Fibroblast of skin of scalp (primary cell): ENCODE measurements at places on chromosomes 2 and 18.

DNA sequence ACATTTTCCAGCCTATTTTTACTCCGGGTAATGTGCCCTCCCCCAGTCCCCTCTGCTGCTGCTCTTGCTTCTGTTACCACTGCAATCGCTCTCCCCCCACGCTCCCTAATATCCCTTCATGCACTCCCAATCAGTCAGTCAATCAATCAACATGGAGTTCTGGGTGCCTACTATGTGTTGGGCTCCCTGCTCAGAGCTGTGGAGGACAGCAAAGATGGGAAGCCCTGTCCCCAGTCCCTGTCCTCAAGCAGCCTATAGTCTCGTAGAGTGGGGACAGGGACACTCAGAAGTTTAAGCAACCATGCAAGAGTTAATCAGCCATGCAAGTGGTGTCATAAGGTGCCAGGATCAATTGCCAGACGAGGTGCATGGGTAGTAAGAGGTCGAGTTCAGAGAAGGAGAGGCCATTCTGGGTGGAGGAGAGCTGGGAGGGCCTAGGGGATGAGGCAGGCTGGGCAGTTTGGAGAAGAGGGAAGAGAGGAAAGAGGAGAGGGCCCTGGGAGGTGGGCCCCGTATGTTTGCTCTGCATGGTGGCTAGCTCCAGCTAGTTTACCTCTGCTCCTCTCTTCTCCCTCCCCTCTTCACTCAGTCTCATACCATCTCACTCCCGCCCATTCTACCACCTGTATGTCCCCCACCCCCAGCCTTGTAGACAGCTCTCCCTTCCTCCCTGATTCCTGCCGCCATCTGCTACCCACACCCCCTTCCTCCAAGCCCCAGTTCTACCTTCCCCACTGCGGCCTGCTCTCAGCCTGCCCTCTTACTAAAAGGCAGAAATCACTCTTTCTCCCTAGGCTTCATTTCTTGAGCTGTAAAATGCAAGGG lies 3.9 kb downstream of the ASIC4 start:
- no peak for DNase-seq

DNA sequence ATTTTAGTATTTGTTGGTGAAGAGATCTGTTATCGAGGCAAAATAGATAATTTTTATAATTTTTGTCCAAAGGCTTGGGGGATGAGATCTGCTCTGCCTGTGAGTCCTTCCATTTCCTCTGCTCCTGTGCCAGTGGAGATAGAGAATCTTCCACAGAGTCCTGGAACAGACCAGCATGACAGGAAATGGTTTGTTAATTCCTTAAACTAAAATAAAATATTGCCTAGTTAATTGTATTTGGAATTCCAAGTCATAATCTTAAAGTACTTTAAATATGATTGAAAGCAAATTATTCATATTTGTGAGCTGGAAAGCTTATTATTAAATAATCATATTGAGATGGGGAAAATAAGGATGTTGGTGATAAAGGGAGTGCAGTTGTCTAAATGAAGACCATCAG lies 87.8 kb downstream of the EPB41L5 start:
- no peak for DNase-seq

DNA sequence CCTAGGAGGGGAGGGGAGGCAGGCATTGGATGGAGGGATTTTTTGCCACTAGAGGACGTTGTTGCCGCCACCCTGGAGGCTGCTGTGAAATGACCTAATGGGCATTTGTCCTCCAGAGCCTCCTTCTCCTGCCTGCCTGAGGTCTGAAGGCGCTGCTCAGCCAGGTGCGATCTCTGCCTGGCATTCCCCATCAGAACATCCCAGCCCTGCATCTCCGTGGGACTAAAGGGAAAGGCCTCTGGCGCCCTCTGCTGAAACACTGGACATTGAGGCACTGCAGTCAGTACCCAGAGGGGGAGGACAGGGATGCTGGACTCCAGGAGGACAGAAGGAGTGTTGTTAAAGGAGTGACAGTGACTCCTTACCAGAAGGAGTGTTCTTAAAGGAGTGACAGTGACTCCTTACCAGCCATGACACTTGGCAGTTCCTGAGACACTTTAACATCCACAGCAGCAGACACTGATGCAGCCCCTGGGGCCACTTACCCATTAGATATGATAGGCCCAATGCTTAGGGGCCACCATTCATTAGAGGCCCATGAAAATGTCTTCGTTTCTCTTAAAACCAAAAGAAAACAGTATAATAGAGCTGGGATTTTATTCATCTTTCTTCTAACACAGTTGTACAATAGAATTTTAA lies 17.0 kb downstream of the THNSL2 start:
- peak; percentile 57 for DNase-seq

DNA sequence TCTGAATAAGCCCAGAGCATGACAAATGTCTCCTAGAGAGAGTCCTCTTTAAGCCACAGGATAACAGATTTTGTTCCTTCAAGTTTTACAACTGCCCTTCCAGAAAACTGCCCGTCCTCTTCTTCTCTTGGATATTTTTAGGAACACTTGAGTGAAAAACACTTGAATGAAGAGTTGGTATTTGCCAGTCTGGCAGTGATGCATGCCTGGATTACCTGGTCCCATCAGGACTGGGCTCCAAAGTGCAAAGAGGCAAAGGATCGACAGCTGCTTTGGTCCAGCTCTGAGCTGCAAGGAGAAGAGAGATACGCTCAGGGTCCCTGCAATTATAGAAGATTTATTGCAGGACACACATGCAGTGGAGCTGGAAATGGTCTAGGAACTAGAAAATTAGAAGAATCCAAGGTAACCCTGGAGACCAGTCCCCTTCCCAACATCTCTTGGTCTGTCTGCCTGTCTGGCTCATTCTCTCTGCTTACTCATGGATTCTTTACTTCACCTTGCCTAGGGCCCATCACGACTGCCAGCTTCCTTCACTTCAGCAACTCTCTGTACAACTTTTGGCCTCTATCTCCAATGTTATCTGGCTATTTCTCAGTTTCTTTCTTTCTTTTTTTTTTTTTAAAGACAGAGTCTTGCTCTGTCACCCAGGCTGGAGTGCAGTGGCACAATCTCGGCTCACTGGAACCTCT lies 112.1 kb upstream of the SIX2 start:
- DNase-seq, result no peak

DNA sequence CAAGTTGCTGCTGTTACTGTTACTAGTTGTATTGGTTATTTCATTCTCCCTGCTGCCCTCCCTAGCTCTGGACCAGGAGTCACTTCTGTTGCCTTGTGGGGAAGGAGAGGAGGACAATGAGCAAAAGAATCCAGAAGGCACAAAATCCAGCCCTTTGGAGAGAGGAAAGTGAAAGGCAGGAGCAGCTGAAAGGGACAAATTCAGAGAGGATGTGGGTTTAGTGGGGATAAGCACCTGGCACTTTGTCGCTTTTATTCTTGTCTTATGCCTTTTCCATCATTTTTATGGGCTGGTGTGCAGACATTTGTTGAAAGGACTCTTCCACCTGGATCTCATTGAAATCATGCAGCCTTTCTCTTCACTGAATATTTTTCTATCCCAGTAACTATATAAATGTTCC lies 24.3 kb upstream of the LTBP1 start:
- no peak for DNase-seq

- no peak for DNase-seq
Measured at GRCh38 chr18:23701017-23701416, 11.8 kb downstream of the LAMA3 start.

- DNase-seq, result no peak
Measured at GRCh38 chr2:225069477-225069876, 27.2 kb upstream of the DOCK10 start.

DNA sequence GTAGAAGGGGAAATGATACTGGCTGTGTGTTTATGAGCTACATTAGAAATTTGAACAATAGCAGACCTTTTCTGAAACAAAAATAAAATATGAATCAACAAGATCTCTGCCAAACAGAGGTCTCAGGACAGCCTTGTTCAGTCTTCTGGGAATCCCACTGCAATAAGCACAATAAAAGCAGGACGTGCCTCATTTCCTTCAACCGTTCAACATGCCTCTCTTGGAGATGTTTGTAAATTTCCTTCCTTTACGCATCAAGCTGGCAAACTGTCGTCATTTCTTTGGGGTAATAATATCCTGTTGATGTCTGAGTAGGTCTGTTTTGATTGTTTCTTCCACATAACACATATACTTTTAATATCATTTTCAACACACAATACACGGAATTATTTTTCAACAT lies 77.2 kb downstream of the TCF4 start:
- DNase-seq, result peak; percentile 52

- DNase-seq, result no peak
Measured at GRCh38 chr2:1664076-1664605, 80.2 kb downstream of the PXDN start.

DNA sequence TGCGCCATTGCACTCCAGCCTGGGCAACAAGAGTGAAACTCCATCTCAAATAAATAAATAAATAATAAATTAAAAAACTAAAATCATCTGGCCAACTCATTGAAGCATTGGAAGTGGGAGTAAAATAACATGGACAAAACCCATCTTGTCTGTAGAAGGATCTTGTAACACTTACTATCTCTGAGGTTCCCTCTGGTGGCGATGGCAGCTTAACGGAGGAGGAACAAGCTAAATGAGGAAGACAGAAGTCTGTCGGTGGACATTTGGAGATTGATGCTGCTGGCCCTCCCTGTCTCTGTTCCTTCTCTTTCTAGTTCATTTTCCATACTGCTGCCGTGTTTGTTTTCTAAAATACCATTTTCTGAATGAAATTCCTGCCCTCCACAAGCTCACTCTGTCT lies 43.4 kb downstream of the ZCCHC2 start:
- DNase-seq, result peak; percentile 29

- no peak for DNase-seq
Measured at GRCh38 chr2:9410108-9410507, 13.2 kb downstream of the ITGB1BP1 start.

DNA sequence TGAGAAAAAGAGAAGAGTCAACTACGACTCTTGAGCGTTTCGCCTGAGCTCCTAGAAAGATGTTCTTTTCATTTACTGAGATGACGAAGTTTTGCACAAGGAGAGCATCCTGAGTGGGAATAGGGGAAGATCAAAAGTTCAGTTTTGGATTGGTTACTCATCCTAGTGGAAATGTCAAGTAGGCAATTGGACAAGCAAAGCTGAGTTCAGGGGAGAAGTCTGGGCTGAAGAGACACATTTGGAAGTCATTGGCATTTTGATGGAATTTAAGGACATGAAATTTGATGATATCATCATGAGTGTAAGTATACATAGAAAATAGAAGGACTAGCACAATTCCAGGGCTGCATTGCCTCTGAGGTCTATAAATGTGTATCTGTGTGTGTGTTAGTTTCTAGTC lies 416.6 kb downstream of the RAD51AP2 start:
- DNase-seq, result peak; percentile 27

- DNase-seq, result no peak
Measured at GRCh38 chr2:52345676-52346075, 1313.7 kb upstream of the NRXN1 start.

DNA sequence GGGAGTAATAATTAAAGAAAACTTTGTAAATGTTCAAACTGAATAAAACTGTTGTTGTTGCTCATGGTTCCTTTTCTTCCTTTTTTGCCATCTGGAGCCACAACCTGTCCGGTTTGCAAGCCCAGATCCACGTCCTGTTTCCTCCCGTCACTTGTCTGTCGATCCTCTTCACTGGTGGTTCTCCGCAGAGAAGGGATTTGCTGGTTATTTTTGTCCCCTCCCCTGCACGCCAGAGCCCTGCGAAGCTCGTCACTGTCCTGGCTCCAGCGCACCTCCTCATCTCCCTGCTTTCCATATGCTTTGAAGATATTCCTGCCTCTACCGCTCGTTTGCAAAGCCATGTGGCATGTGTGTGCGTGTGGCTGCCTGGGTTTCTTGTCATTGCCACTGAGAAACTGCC lies 461.4 kb downstream of the RNF144A start:
- DNase-seq, result no peak

DNA sequence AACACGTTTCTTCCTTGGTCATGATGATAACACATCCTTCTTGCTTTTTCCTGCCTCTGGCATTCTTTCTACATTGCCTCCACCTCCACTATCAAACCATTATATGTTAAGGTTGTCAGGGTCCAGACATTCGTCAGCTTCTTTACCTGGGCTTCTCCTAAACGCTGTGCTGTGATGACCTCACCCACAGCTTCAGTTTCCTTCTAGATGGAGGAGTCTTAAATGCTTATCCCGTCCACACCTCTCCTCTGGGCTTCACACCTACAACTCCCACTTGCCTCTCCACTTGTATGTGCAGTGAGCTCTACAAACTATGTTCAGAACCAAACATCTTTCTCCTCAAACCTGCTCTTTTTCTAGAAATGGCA lies 666 bp upstream of the STAT1 start:
- DNase-seq, result no peak

DNA sequence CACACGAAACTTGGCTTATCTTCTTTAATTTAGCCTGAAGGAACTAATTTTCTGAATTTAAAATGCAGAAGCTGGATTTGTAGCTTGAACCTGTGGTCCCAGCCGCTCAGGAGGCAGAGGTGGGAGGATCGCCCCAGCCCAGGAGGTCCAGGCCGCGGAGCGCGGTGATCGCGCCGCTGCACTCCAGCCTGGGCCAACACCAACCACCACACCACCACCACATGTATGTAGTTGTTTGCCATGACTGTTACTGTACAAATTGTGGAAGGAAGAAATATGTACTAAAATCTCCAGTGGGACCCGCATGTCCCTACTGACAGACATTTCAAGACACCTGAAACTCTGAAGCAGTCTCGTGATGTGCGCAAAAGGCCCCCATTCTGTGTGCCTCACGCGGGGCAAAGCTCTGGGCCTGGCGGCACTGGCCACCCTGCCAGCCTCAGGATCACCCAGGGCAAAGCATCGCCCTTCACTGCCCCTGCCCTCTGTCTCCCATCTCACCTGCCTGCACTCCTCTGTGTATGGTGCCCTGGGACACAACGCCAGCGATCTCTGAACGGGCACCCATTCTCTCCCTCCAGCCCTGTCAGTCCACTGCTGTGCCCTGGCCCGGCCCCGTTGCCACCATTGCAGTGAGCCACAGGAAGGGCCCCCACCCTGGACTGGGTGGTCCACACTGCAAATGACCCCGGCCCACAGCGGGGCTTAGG lies 10.1 kb upstream of the ADI1 start:
- DNase-seq, result no peak

GRCh38 chr2:207311316-207312005 lies 145.7 kb upstream of the KLF7 start:
- peak; percentile 96 for DNase-seq

- peak; percentile 33 for DNase-seq
Measured at GRCh38 chr2:149004836-149005235, 33.7 kb upstream of the LYPD6B start.

GRCh38 chr2:187541086-187542085 lies 12.8 kb downstream of the TFPI start:
- DNase-seq, result peak; percentile 83

GRCh38 chr18:59276047-59276446 lies 2.8 kb upstream of the RAX start:
- DNase-seq, result no peak

GRCh38 chr2:32626639-32627221 lies 1.1 kb upstream of the TTC27 start:
- no peak for DNase-seq

GRCh38 chr2:128490881-128491691 lies 172.4 kb upstream of the HS6ST1 start:
- DNase-seq, result no peak

GRCh38 chr18:75075429-75075841 lies 133.5 kb downstream of the PTGR3 start:
- no peak for DNase-seq
